Gastroesophageal sphincter (tissue), 4 donors: ENCODE measurements at places on chromosomes 1 and 21.

GRCh38 chr1:153178922-153179321 lies 24.3 kb upstream of the LELP1 start:
- ATAC-seq, result no peak

DNA sequence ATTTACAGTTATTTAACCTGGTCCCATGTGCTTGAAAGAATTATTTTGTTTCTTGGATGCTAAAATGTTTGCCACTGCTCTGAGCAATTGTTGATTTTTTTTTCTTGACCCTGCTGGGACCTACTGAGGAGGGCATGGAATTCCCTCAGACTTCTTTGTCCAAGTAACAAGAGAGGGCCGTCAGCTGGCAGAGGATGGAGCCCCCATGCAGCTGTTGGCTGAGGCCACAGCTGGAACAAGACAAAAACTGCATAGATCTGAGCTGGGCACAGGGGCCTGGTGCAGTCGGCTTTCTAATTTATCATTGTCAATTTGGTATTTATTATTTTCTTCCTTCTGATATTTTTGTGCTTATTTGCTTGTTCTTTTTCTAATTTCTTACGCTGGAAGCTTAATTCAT lies 39.6 kb upstream of the ABCG1 start:
- ATAC-seq, result no peak

- ATAC-seq, result no peak
Measured at GRCh38 chr1:244076740-244077139, 25.7 kb downstream of the ZBTB18 start.

DNA sequence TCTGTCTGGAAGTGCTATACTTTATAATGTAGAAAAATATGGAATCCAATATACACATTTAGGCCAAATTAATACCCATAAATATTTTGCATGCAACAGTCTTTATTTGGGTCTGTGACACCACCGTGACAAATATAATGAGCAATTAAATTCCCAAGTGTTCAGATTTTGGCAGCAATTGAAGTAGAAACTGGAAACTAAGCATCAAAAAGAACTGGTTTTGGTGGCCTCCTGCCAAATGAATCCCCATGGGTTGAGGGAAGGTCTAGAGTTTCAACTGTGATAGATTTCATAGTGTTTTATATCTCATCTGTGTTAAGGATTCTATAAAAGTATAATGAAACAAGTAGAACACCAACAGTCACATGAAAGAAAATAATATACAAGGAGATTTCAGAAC lies 88.4 kb downstream of the DPYD start:
- no peak for ATAC-seq

DNA sequence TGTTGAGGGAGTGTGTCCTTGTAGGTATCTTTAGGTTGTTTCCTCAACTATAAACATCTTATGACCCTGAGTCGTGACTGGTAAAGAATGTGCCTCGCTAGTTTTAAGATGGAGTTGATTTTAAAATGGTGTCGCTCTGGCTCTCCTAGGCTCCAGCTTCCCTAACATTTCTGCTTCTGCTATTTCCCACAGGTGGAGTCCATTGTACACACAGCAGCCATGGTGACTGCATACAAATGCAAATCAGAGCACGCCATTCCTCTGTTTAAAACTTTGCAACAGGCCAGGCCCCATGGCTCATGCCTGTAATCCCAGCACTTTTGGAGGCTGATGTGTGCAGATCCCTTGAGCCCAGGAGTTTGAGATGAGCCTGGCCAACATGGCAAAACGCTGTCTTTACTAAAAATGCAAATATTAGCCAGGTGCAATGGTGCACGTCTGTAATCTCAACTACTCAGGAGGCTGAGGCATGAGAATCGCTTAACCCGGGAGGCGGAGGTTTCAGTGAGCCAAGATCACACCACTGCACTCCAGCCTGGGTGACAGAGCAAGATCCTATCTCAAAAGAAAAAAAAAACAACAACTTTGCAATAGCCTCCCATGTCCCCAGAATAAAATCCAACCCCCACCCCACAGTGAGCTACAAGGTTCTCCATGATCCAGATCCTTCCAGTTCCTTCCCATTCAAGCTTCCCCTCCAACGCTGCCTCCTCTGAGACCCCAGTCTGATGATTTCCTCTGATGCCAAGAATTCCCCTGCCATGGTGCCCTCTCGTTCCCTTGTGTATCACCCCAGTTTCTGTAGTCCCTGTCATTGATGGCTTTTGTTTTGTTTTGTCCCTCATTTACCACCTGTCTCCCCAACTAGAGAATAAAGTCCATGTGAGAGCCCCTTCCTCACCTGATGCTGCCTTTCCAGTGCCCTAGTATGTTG lies 36.9 kb upstream of the KLHDC7A start:
- no peak for ATAC-seq

DNA sequence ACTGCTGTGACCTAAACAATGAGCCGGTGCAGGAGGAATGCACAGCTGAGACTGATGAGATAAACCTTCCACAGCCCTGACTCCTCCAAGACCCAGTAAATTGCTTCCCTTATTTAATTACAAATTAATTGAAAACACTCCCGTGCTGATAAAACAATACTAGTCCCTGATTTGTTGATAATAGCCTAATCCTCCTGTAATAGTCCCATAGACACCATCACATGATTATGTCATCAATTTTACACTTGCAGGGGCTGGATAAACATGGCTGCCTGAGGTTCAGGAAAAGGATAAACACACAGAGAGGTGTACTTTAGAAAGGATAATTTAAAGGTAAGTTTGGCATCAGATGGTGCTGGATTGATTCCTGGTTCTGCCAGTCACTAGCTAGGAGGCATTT lies 84.6 kb upstream of the SPAG17 start:
- ATAC-seq, result no peak

DNA sequence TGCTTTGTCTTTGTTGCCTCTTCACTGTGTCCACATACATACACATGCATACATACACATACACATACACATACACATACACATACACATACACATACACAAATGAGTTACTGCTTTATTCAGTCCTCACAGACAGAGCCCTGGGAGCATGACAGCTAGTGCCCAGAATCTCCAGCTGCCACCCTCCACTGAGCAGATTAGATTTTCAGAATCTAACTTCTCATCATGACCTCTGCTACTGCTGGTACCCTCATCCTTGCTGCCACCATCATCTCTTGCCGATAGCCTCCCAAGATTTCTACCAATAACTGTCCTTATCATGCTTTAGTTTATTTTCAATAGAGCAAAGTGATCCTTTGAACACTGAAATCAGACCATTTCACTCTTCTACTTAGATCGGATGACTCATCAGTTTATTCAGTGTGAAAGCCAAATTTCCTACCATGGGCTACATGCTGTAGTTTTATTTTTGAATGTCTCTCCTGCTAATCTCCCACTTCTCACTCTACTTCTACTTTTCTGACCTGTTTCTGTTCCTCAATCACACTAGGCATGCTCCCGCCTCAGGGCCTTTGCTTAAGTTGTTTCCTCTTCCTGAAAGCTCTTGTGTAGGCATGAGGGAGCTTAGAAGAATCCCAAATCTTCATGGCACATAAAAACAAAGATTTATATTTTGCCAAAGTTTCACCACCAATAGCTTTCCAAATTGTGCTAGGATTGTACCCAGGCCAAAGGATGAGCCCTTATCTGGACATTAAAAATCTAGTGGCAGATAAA lies 43.0 kb downstream of the ATP6V1G3 start:
- no peak for ATAC-seq

DNA sequence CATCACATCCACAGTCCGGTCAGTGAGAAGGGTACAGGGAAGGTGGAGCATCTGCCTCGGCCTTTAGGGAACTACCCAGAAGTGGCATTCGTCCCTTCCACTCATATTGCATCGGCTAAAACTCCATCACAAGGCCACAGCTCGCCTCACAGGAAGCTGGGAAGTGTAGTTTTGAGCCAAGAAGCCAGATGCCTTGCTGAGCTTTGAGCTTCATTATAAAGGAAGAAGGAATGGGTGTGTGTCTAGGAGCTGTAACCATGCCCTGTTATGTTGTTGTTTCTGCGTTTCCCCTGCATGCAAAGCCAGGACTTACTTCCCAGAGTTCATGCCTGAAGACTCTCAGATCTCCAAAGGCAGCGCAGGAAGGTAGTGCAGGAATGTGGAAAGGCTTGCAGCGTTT lies 61.1 kb downstream of the OPTC start:
- no peak for ATAC-seq
